ENCODE measurements at places on chromosomes 5 and 9.

- no peak for DNase-seq
These were observed 7.2 kb downstream of the CYFIP2 start for GRCh38 chr5:157273131-157273556.

- no peak for DNase-seq
These were observed 491.5 kb upstream of the MPDZ start for GRCh38 chr9:13770956-13771355.

DNA sequence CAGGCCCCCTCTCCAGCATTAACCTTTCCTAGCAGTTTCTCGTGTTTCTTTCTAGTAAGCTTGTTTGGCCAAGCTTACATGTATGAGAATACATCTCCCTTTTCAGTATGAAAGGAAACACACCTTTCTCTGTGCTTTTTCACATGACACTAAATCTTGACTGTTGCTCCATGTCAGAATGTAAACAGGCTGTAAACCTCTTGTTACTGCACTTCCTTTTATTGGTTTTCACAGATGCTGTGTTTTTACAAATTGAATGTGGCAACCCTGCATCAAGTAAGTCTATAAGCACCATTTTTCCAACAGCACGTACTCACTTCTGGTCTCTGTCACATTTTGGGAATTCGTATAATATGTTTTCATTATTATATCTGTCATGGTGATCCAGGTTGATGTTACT is 2.2 kb upstream of the CANX start:
- no peak for DNase-seq

- no peak for DNase-seq
These were observed 100.1 kb upstream of the DHFR start for GRCh38 chr5:80754900-80755299.

DNA sequence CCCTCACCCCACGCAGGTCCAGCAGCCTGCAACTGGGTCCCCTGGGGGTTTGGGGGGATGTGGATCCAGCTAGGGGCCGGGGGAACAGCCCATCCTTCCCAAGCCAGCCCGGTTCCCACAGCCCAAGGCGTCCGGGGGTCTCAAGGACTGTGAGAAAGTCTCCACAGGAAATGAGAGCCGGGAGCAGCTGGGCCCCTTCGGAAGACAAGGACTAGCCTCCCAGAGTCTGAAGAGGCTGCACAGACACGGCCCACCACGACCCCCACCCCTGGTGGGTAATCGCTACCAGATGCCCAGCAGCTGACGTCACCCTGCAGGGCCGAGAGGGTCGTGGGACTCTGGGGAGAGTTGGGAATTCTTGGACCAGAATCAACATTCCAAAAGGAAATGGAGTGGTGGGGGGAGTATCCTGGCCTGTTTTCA is 10.5 kb downstream of the SH2D3C start:
- no peak for DNase-seq

DNA sequence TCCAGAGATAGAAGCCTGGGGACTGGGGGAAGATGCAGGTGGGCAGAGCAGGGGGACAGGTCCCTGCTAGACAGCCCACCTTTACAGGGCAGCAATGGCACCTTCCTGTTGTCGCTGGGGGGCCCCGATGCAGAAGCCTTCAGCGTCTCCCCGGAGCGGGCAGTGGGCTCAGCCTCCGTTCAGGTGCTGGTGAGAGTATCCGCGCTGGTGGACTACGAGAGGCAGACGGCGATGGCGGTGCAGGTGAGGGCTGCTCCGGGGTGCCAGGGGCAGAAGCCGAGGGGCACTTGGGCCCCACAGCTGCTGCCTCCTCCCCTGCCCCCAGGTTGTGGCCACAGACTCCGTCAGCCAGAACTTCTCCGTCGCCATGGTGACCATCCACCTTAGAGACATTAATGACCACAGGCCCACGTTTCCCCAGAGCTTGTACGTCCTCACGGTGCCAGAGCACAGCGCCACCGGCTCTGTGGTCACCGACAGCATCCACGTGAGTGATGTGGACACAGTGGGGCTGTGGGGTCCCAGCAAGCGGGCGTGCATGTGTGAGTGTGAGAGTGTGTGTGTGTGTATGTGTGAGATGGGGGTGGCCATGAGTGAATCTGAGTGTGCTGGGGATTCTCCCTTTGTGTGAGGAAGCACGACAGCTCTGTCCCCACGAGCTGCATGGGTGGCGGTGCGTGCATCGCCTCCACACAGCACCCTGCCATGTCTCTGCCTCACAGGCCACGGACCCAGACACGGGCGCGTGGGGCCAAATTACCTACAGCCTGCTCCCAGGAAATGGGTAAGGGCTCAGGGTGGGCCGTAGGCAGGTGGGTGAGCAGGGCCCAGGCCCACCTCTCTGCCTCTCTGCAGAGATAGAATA is 28.4 kb downstream of the CDHR2 start:
- no peak for DNase-seq

DNA sequence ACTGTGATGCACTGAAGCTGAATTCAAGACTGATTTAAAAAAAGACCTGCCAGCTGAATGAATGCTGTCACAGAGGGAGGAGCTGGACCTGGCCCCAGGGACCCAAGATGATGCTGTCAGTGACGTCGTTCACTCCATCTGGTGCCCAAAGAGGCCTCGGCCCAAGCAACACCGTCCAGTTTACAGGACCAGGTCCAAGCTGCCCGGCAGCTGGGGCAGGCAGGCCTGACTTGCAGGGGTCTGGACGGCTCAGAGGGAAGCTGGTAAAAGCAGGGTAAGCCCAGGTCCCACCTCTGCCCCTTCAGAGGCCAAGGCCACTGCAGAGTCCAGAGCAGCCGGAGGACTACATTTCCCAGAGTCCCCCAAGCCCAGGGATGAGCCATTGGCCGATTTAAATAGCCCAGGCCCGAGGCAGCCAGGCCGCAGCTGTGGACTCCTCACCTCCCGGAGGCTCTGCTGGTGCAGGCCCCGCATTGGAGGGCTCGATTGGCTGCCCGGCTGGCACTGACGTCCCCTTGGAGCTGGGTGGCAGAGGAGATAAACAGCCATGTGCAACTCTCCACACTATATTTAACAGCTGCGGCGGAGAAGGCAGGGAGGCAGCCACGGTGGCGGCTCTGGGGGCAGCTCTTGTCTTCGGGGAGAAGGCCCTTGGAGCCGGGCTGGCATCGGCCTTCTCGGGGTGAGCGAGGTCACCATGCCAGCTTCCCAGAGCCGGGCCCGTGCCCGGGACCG is at the start of gene PLPP7:
Gene PLPP7, plus strand, starts transcription at position 423 of the 735 bp plus-strand sequence. Its CDS starts 275 bp downstream, at position 698.
- DNase-seq: no peak

DNA sequence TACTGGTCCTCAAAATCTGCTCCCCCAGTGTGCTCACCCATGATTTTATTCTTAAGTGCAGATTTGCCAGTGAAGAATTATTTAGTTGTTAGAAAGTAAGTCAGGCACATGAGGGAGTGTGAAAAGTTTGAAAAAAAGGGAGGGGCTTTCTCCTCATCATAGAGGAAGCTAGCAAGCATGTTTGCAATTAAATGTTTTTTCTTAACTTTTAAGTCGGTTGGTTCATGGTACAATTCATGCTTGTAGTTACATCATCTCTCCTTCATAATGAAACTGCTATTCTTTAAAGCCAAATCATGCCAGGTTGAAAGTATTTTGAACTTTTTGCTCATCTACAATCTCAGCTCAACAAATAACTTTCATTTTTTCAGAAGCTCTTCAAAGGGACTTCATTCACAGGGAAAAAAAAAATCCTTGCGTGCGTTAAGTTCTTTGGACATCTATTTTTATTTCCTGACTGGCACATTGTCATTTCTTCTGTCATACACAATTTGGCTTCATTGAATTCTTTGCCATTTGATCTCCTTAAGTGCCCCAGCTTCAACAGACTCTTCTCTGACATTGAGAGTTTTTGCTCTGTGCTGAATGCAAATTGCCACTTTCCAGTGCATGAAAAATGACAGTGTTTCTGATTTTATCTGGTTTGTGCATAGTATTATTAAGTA is 456.9 kb downstream of the TMEM232 start:
- DNase-seq: no peak

- no peak for DNase-seq
These were observed 81.8 kb upstream of the MAP3K1 start for GRCh38 chr5:56733580-56733979.

DNA sequence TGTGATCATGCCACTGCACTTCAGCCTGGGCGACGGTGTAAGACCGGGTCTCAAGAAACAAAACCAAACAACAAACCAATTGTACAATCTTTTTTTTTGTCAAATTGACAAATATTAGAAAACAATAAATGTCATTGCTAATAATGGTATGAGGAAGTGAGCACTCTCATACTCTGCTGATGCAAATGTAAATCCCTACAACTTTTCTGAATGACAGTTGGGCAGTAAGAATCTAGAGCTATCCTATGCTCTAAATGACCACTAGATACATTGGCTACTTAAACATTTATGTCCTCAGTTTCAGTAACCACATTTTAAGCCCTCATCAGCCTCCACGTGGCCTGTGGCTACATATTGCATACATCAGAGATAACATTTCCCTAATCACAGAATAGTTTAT is 256.2 kb downstream of the FER start:
- DNase-seq: no peak

DNA sequence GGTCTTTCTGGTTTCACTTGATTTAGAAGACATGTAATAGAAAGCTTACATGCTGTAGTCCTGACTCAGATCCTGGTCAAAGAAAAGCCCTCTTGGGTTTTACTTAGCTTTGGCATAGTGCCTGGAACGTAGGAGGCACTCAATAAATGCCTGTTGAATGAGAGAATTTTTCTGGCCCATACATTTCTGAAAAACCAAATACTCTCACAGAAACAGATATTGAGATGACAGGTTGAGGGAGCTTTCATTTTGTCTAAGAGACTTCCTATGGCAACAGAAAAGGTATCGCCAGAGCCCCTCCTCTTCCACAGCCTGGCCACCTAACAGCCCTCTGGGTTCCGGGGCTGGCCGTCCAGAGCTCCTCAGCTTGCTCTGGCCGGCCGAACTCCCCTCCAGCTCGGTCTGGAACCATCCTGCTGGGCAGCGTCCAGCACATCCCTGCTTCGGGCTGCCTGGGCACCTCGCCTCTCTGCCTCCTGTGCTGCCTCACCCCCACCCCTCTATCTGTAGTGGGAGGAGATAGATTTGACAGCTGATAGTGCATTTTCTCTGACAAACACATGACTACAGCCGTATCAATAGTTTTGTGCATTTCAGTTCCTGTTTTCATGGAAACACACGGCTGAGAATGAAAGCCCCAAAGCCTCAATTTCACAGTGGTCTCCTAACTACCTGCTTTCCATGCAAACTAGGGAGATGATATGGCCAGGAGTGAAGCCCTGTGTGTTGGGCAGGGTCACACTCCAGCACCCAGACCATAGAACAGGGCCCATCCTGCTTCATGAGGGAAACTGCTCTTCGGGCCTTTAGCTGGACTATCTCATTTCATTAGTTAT is 1.1 kb downstream of the IL4 start:
- no peak for DNase-seq

GRCh38 chr9:137762414-137763061 is 115.0 kb upstream of the CACNA1B start:
- no peak for DNase-seq

DNA sequence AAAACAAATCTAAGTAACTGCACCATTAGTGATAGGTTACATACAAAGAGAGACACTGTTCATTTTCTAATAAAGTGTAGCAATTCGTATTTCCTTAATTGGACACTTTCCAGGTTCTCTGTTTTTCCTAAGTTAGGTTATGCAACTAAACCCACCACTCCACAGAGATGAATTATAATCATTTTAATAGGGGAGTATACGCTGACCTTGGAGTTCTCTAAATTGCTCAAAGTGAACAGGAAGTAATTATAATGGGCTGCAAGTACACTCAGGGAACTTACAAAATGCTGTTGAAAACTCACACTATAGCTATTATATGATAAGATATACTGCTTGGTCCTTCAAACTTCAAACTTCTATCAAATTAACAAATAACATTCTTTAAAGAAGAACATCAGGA is 18.2 kb upstream of the ADCY2 start:
- DNase-seq: no peak

- no peak for DNase-seq
These were observed 49.2 kb downstream of the TIMD4 start for GRCh38 chr5:156913719-156914370.

GRCh38 chr9:21919377-21920362 is 74.5 kb downstream of the CDKN2A start:
- DNase-seq: no peak

DNA sequence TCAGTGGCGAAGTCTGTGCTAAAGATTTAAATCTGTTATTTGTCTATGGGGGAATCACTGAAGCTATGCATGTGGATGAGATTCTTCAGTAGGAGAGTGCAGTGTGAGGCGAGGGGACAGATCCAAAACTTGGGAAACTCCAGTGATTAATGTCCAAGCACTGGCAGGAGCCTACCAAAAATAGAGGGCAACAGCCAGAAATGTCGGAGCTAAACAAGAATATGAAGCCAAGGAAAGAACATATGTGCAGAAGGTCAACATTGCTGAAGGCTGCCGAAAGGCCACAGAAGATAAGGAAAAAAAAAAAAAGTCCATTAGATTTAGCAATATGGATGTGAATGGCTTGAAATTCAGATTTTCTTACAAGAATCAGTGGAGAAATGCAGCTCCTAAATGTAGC is 61.8 kb downstream of the C6 start:
- DNase-seq: no peak

DNA sequence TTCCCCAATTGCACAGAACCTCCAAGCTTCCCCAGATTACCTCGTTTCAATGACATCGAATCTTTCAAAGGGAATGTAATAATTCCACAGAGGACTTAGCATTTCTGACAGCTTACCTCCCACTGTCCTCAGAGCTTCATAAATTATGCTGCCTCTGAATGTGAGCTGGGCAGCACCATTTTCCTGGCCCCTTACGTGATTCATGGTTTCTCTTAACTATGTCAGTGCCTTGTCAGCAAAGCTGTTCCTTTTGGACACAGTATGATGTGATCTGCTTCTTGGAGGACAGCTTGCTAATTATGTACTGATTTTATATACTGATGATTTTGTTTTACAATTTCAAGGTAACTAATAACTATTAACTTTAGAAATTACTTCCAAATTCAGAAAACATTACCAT is 27.7 kb upstream of the SSBP2 start:
- DNase-seq: no peak

- no peak for DNase-seq
These were observed 8.0 kb downstream of the STC2 start for GRCh38 chr5:173320259-173320658.

DNA sequence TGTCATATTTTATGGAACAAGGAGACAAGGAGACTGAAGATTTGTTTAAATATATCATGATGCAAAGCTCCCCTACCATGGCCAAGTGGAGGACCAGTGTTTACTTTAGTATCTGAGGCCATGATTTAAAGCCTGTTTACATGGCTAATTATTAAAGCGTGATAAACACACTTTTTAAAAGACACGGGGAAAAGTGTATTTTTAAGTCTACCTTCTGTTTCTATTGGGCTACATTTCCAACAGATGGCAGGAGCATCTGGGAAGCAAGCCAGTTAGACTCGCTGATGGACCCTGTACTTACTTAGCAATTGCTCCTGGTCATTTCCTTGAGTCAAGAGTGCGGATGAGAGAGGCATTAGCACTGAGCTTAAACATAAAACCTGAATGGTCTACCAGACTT is 480.3 kb upstream of the SEMA6A start:
- DNase-seq: no peak

DNA sequence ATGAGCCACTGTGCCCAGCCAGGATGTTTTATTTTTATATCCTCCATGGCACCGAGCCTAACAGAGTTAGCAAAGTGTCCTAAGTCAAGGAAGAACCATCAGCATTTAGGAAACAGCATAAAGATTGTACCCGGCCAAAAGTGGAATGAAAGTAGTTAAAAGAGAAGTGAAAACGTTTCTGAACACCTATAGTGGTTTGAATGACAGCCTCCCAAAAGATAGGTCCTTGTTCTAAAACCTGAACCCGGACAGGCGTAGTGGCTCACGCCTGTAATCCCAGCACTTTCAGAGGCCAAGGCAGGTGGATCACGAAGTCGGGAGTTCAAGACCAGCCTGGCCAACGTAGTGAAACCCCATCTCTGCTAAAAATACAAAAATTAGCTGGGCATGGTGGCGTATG is 37.4 kb downstream of the ZFAND5 start:
- no peak for DNase-seq

All from SW480 (cell line).